Stimulated activated CD4-positive, alpha-beta T cell treated with anti-CD3 and anti-CD28 coated beads, Interleukin-2, amount 100 ng/mL, for 24 hours (primary cell): ENCODE measurements at places on chromosomes 5 and 9.

DNA sequence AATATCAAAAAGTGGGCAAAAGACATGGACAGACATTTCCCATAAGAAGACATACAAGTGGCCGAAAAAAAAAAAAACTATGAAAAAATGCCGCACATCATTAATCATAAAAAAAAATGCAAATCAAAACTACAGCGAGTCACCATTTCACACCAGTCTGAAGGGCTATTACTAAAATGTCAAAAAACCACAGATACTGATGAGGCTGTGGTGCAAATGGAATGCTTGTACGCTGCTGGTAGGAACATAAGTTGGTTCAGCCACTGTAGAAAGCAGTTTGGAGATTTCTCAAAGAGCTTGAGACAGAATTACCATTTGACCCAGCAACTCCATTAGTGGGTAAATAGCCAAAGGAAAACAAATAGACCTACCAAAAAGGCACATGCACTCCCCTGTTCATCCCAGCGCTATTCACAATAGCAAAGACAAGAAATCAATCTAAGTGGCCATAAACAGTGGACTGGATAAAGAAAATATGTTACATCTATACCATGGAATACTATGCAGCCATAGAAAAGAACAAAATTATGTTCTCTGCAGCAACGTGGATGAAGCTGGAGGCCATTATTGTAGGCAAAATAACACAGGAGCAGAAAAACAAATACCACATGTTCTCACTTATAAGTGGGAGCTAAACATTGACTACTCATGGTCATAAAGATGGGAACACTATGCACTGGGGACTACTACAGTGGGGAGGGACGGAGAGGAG lies 110.6 kb upstream of the BOD1 start:
- DNase-seq = no peak

GRCh38 chr5:5221724-5222123 lies 81.6 kb downstream of the ADAMTS16 start:
- no peak for DNase-seq

GRCh38 chr9:21684831-21685362 lies 117.5 kb upstream of the MTAP start:
- peak; percentile 53 for DNase-seq

- peak; percentile 54 for DNase-seq
These were observed 47.8 kb downstream of the NR3C1 start for GRCh38 chr5:143355710-143356109.

GRCh38 chr9:37329576-37329975 lies 92.9 kb upstream of the GRHPR start:
- DNase-seq = no peak

DNA sequence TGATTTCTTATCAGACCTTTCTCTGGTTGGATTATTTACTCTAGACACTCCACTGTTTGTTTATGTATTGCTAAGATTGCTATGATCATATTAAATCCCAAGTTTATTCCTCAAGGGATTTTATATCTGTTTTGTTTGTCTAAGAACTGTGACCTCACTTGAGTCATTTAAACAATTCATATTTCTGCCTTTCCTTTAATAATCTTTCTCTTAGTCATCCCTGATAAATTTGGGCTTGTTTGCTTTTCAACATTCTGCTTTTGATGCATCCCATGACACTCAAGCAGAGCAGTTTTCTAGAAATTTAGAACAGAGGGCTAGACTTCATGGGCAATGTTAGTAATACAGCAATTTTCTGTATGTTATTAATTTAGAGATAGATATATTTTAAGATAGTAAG lies 231.6 kb upstream of the TNC start:
- DNase-seq = no peak

DNA sequence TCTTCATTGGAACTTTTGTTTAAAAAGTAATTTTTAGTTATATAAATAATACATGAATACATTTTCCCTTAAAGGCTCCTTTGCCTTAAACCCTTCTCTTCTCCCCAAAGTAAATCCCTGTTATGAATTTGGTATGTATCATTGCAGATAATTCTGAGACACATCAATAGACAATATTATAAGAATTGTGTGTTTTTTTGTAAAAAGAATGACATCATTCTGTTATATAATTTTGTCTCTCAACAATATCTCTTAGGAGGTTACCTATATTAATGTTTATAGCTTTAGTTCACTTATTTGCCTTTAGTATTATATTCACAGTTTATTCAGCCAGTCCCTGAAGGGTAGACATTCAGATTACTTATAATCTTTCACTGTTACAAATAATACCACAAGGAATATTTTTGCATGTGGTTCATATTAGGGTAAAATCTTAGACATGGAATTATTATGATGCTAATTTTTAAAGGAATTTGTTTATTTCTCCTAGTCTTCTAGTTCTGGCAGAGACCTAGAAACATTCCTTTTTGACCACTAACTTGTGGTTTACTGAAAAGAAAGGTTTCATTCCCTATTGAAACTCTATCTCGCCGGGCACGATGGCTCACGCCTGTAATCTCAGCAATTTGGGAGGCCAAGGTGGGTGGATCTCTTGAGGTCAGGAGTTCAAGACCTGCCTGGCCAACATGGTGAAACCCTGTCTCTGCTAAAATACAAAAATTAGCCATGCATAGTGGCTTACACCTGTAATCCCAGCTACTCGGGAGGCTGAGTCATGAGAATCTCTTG lies 105.6 kb downstream of the KCTD16 start:
- no peak for DNase-seq

- no peak for DNase-seq
These were observed 134.6 kb downstream of the DNAH5 start for GRCh38 chr5:13809921-13810320.

DNA sequence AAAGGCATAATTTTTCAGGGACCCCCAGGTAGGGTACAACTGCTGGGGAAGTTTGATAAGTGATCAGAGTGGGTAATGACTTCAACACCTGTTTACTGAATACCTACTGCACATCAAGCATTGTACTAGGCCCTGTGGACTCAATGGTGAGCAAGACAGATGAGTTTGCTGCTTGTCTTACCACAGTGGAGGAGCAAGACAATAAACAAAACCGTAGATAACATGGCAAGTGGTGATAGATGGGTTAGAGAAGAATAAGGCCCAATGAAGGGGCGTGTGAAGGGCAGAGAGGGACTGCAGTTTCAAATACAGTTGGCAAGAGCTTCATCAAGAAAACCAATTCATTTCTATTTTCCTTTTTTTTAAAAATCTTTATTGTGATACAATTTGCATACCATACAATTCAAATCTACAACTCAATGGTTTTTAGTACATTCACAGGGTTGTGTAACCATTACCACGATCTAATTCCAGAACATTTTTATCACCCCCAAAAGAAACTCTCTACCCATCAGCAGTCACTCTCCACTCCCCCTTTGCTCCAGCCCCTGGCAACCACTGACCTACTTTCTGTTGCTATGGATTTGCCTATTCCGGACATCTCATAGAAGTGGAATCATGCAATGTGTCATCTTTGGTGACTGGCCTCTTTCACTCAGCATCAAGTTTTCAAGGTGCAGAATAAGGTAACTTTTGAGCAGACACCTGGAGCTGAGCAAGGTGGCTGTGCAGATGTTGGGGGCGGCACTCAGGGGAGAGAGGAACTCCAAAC lies 31.9 kb upstream of the HAND1 start:
- DNase-seq = no peak

DNA sequence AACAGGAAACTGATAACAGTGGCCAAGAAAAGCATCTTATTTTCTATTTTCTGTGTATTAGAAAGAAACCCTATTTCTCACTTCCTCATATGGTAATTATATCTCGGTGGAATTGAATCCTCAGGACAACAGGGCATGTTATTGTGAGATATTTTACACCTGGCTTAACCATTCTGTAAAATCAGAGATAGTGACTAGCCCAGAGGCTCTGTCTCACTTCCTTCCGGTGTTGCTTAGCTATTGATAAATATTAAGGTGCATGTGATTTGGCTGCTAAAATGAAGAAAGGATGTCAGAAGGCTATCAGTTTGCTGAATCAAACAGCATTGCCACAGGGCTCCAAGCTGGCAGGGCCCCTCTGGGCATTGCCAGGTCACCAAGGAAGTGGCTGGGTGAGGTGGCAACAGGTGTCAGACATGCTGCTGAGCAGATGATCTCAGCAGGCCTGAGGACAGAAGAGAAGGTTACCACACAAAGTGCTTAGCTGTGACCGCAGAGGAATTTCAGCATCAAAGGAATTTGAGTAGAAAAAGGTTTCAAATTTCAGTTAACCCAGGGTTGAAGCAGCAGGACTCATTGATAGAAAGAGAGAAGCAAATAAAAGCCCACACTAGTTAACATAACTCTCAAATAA lies 330.7 kb downstream of the PDE4D start:
- DNase-seq = no peak

DNA sequence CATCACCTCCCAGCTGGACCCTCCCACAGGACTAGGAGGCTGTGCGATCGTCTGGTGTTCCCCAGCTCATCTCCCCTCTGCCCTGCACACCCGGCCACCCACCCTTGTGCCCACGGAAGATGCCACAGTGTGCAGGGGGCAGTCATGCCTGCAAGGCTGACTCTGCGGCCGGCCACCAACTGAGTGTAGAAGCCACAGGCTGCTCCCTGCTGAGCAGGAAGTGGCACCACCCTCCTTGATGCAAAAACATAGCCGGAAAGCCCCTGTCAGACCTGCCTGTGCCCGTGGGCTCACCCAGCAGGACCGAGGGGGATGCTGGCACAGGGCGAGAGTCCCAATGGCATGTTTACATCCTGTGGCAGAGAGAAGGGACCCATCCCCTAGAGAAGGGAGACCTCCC lies 40.3 kb upstream of the SLC12A7 start:
- no peak for DNase-seq

GRCh38 chr5:122153774-122154173 lies 24.4 kb downstream of the ZNF474 start:
- DNase-seq = no peak

GRCh38 chr5:142181096-142181495 lies 72.5 kb downstream of the NDFIP1 start:
- no peak for DNase-seq

DNA sequence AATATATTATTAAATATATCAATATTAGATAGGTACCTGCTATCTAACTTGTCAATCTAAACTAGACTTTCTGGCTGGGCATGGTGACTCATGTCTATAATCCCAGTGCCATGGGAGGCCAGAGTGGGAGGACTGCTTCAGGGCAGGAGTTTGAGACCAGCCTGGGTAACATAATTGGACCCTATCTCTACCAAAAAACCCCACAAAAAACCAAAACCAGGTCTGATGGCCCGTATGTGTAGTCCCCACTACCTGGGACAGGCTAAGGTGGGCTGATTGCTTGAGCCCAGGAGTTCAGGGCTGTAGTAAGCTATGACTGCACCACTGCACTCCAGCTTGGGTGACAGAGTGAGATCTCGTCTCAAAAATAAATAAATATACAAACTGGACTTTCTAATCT lies 55.0 kb downstream of the PJA2 start:
- DNase-seq = peak; percentile 5

GRCh38 chr9:32360983-32361673 lies 23.3 kb upstream of the ACO1 start:
- no peak for DNase-seq

DNA sequence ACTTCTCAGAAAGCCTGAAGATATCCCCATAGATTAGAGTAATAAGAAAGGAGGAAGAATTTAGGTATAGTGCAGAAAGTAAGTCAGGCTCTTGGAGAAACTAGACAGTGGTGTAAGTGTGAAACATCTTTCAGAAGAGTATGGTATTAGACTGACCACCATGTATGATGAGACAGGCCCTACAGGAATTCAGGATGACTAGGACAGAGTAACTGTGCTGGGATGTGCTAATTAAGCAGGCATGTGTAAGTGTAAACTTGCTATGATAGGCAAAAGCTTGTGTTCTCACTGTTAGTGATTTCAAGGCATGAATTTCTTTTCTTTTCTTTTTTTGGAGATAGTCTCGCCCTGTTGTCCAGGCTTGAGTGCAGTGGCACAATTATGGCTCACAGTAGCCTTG lies 70.8 kb downstream of the RAB24 start:
- DNase-seq = no peak

DNA sequence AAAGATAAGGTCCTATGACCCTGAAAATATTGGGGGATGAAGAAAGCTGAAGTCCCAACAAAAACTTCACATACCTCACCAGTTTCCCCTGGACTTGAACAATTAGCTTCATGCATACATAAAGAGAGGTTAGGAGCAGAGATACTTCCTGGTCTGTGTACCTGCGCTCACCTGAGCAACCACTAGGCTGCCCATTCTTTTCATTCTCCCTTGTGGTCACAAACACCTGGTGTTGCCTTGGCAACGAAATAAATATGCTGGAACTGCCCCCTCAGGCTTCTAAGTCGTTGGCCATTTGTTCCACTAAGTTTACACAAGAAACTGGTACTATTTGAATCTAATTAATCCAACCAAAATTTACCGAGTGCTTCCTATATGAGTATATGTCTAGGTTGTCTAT lies 18.1 kb downstream of the OTP start:
- DNase-seq = no peak

GRCh38 chr5:126947146-126948010 lies 83.0 kb downstream of the MARCHF3 start:
- no peak for DNase-seq

DNA sequence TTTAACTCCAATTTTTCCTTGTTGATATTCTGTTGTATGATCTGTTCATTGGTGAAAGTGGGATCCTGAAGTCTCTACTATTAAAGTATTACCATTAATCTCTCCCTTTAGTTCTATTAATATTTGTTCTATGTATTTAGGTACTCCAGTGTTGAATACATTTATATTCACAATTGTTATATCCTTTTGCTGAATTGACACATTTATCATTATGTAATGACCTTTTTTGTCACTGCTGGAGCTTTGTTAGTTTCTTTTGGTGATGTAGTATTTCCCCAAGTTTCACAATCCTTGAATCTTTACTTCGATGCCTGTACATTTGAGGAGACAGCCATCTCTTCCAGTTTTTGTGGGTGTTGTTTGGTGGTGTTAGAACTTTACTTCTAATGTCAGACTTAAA lies 53.7 kb upstream of the PPP3R2 start:
- no peak for DNase-seq

GRCh38 chr9:108933231-108933717 lies 650 bp downstream of the ELP1 start:
- DNase-seq = no peak

GRCh38 chr9:136561779-136562178 lies 15.9 kb upstream of the NOTCH1 start:
- DNase-seq = no peak

- DNase-seq = no peak
These were observed 439.0 kb downstream of the ZSWIM6 start for GRCh38 chr5:61771062-61771461.

DNA sequence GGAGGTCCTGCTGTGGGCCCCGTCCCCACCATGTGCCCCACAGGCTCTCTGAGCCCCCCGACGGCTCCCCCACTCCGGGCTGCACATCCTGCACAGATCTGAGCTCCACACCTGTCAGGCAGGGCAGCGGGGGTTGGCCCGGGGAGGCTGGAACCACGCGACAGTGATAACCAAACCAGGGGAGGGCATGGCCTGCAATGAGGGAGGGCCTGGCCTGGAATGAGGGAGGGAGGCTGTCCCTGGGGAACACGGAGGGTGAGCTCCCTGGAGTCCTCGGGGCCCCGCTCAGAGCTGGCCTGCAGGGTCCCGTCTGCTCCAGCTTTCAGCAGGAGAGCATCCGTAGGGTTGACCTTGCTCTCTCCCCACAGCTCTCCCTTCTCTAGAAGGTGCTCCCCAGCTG lies 30.5 kb downstream of the SLC9A3 start:
- no peak for DNase-seq

GRCh38 chr5:13976867-13977830 lies 32.7 kb upstream of the DNAH5 start:
- DNase-seq = no peak

- DNase-seq = no peak
These were observed 322.3 kb upstream of the EDIL3 start for GRCh38 chr5:84706678-84707641.

GRCh38 chr9:105881021-105881420 lies 186.7 kb downstream of the TMEM38B start:
- no peak for DNase-seq

- no peak for DNase-seq
These were observed 26.6 kb downstream of the ENHO start for GRCh38 chr9:34496149-34496712.
